ENCODE measurements at places on chromosomes 4 and X. TPM values are rescaled to one million over a fixed set of nuclear protein-coding genes. Genes with fewer than 3 reads are reported as not detected.
A peak's percentile ranks its signal among the peaks of the same experiment; 100 is the strongest.

DNA sequence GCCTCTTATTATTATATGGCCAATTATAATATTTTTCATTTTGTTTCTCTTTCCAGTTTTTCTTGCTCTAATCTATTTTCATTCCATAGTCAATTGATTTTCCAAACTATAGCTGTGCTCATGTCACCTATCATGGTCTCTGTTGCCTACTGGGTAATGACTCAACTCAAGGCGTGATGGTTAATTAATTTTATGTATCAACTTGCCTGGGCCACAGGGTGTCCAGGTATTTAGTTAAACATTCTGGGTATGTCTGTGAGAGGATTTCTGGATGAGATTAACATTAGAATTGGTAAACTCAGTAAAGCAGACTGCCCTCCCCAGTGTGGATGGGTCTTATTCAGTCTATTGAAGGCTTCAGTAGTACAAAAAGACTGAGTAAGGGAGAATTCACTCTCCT lies 9.9 kb downstream of the FHIP1A start:
- no peak for DNase-seq

DNA sequence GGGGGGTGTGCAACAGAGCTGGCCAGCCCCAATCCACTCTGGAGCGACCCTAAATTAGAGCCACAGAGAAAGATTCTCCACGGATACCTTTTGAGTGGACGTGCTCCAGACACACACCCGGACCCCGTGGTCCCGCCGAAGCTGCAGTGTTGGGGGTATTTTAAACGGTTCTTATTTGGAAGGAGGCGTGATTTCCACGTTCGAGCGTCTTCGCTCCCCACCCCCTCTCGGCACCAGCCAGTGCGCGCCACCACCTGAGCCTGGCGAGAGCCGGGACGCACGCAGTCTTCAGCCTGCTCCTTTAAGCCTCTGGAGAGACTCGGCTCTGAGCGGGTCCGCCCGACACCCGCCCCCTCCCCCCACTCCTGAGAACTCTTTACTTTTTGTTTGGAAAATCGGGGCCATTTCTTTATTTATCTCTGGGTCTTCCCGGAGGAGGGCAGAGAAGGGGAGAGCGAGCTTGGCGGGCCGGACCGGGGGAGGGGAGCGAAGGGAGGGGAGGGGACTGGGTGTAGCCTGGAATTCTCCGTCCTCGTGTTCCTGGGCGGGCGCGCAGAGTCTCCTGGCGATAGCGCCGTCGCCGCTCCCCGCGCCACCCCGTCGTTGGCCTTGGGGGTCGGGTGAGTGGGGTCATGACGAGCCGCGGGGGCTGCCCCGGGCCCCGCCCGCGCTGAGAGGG lies 668 bp upstream of the PTCHD1 start:
- DNase-seq: peak; percentile 52

The ADGRL3 gene
- 9.7 TPM for total RNA-seq

The NUDT10 gene
- 17.7 TPM for total RNA-seq

The SPANXB1 gene
- not detected for total RNA-seq
